Cortex of kidney (tissue), 1 donor: ENCODE measurements at places on chromosomes 3 and 15.

DNA sequence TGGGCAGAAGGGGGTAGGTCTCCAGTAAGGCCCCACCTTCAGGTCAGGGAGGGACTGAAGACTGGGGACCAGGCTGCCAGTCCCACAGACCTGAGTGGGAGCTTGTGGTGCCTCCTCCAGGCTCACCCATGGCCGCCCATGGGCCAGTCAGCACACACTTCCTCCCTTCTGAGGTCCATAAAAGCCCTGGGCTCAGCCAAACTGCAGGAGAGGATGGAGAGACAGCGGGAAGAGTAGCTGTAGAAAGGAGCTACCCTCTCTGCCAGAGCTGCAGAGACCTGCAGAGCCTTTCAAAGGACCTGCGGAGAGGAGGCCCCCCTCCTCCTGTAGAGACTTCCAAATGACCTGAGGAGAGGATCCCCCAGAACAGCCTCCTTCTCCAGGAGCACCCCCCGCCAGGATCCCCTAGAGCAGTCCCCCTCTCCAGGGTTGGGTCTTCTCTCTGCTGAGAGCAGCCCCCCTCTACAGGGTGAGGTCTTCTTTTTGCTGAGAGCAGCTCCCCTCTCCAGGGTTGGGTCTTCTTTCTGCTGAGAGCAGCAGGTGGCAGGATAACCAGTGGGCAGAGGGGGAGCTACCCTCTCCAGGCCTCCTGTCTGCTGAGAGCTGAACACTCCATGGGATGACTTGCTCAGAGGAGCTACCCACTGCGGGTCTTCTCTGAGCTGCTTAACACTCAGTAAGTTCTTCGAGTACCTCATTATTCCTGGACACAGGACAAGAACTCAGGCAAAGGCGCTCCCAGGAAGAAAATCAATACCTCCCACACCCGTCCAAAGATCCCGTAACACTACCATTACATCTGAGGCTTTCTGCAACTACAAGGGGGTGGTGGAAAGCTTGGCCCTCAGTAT lies 5.0 kb upstream of the SKIC8 start:
- no peak for DNase-seq

- DNase-seq, result no peak
Measured at GRCh38 chr3:133092681-133093080, 54.5 kb downstream of the TMEM108 start.

DNA sequence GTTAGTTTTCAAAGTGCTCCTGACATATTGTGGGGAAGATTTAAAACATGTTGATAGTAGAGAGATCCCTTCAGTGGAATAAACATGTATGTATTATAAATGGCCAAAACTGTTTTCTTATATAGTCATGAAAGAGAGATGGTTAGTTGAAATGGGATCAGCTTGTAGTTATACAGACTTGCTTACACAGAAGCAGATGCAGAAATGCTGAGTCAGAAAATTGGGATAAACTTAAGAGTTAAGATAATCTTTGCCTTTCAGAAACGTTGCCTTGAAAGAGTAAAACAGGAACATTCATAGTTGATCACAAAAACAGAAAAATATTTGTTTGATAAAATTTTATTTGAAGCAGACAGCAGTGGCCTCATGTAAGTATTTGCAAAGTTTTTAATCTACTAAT lies 433.2 kb upstream of the BCHE start:
- DNase-seq, result no peak

DNA sequence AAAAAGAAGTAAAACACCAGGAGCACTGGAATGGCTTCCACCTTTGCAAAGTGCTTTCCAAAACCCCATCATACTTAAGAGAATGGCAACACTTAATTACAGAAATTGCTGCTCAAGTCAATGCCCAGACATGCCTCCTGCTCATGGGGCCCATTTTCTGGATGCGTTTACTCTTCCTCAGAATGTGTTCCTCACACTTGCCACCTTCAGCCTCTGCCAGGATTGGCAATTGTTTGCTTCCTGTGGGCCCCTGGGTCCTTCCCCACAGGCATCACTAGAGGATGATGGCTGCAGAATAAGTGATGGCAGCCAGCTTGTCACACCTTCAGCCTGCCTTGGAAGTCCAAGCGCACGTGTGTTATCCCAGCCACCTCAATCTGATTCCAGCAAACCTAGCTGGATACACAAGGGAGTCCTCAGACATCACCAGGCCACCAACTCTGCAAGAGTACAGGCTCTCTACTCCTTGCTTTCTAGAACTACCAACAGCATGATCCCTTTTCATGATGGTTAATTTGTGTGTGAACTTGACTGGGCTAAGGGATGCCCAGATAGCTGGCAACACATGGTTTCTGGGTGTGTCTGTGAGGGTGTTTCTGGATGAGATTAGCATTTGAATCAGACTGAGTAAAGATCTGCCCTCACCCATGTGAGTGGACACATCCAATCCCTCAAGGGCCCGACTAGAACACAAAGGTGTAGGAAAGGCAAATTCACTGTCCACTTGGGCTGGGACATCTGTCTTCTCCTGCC lies 4.9 kb upstream of the NUP210 start:
- no peak for DNase-seq

DNA sequence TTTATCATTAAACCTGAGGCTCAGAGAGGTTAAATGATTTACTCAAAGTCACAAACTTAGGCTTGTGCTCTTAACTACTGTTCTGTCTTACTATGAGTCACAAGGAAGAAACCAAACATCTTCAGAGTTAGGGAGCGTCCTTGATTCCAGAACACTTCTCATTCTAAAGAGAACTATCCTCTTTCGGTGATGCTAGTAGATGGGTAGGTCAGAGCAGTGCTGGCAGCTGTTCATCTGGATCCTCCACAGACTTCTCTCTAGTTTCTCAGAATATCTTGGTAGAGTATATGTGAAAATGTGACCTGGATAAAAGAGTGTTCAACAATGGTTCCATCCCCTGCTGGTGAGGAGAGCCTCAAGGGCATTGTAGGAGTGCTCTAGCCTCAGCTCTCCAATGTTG lies 3.3 kb downstream of the ARL6IP5 start:
- DNase-seq, result no peak

GRCh38 chr15:31516874-31517273 lies 190.2 kb downstream of the KLF13 start:
- DNase-seq, result no peak

DNA sequence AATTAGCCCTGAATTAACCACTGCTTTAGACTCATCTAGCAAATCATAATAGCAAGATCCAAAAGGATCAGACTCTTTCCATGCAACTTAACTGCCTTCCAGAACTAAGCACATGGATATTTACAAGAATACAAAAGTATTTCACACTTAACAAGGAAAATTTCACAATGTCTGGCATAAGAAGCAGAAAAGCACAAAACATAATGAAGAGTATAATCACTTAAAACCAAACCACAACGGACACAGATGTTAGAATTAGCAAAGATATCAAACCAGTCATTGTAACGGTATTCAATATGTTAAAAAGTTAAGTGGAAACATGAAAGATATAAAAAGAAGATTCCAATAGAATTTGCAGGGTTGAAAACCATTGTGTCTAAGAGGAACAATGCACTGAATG lies 51.5 kb upstream of the COL6A6 start:
- DNase-seq, result no peak

DNA sequence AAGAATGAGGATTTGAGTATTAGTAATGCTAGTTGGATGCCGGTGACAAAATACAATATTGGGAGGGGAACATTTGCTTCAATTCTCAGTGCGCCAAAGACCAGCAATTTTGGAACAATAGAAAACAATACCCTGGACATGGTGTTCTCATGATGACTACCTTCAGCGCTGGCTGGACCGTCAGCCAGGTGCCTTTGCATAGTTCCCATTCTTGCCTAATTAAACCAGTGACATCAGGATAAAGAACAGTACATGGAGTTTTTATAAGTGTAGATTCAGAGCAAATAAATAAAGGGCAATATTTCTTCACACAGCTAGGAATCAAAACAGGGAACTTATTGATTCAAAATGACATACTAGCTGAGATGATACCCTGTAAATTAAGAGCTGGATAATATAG lies 404.8 kb upstream of the RORA start:
- DNase-seq, result no peak
